ENCODE measurements at places on chromosomes 11 and 22.
A peak's percentile ranks its signal among the peaks of the same experiment; 100 is the strongest.

DNA sequence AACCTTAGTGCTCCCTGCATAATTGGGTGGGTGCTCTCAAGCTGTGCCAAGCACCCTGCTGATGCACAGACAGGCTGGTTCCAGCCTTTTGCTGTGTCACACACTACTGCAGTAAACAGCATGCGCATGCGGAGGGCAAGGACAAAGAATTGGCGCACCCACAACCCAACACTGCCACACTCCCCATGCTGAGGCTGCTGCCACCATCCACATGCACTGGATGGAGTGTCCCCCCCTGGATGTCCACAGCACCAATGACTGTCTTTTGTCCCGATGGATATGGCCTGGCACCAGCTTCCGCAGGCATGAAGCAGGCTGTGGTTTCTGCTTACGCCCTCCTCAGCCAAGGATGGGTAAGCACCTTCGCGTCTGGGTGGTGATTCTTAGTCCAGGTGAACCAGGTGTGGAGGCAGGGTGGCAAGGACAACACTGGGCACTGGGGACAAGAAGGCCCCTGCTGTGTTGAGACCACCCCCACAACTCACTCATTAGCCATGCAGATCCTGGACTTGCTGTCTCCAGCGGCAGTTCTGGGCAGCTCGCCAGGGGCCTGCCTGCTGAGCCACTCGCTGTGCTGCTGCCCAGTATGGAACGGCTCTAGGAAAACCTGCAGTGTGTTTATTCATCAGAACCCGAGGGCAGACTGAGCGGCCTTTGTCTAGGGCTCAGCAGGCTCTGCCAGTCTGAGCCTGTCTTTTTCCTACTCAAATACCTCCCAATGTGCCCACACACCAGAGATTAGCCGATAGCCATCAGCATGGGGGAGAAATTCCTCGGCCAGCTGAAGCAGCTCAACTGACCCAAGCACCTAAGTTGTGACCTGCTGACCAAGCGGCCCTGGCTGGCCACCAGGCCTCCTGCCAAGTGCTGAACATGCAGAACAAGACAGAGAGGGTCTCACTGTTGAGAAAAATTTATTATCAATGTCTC is 8.2 kb upstream of the NAP1L4 start:
- peak; percentile 92 for DNase-seq

- DNase-seq = no peak
Observed at GRCh38 chr11:130865774-130866114, 50.5 kb downstream of the SNX19 start.

DNA sequence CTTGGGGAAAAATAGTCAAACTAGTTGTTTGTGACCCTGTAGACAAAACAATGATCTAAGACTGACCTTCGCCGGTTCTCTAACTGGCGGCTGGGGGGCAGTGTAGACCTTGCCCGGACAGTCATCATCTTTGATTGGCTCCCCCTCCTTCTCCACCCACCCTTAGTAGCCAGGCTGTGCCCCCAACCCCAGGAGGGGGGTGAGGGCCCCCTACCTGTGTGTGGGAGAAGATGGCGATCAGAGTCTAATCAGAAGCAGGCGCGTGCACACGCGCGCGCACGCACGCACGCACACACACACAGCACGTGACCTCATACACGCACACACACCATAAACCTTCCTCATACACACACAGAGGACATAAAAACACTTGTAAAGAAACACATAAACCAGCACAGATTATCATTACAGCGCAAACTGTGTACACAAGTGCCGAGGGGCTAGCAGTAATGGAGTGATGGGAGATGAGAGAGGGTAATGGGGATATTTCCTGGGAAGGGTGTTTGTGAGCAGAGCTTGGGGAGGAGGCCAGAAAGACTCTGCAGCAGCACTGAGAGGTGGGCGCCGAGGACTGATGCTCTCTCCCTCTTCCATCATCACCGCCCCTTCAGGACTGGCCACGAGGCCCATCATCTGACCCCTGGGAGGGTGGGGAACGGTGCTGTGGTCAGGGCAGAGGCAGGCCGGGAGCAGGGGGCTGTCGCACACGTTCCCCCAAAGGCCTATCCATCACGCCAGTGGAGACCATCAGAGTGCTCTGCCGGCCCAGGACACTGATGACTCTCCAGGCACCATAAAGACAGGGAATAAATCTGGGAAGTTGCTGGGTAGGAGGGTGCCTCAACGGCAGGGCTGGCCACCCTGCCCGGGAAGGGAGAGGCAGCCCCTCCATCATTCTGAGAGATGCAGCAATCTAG is 12.2 kb downstream of the NECTIN1 start:
- DNase-seq = no peak

GRCh38 chr11:67266449-67267187 is at the start of gene GRK2:
Gene GRK2, plus strand, starts transcription at chr11:67266473. Its CDS starts 227 bp downstream, at chr11:67266700.
- peak; percentile 71 for DNase-seq

GRCh38 chr22:33605221-33605620 is 315.1 kb downstream of the LARGE1 start:
- DNase-seq = no peak

- no peak for DNase-seq
Observed at GRCh38 chr11:15907806-15908205, 448.5 kb downstream of the SOX6 start.

- DNase-seq = no peak
Observed at GRCh38 chr11:94776351-94777321, 8.5 kb downstream of the AMOTL1 start.

Measured in posterior cingulate gyrus (tissue), 11 donors.